ENCODE measurements at places on chromosomes 7 and 10.

DNA sequence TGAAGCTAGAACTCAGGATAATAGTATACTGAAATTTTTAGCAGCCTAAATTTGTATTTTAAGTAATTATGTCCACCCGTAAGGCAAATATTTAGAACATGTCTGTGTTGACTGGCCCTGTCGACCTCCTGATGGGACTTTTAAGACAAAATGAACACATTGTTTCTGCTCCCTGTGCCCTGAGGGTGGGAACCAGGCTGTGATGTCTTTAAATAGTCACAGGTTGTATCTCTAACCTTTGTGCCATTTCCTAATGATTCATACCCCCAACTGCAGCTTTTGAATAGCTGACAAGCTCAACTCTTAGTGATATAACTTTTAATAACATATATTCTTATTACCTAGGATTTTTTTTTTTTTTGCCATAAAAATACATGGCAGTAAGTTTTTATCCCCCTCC, 494.9 kb upstream of the AKR1E2 start:
- DNase-seq = no peak

GRCh38 chr10:47348138-47348651, at the start of gene RBP3:
RBP3 (plus strand) TSS chr10:47348363; CDS start chr10:47348485, 122 bp downstream.
- no peak for DNase-seq

GRCh38 chr10:129730272-129730992, 233.6 kb downstream of the EBF3 start:
- DNase-seq = no peak

GRCh38 chr7:106260136-106260561, 24.6 kb downstream of the NAMPT start:
- no peak for DNase-seq

DNA sequence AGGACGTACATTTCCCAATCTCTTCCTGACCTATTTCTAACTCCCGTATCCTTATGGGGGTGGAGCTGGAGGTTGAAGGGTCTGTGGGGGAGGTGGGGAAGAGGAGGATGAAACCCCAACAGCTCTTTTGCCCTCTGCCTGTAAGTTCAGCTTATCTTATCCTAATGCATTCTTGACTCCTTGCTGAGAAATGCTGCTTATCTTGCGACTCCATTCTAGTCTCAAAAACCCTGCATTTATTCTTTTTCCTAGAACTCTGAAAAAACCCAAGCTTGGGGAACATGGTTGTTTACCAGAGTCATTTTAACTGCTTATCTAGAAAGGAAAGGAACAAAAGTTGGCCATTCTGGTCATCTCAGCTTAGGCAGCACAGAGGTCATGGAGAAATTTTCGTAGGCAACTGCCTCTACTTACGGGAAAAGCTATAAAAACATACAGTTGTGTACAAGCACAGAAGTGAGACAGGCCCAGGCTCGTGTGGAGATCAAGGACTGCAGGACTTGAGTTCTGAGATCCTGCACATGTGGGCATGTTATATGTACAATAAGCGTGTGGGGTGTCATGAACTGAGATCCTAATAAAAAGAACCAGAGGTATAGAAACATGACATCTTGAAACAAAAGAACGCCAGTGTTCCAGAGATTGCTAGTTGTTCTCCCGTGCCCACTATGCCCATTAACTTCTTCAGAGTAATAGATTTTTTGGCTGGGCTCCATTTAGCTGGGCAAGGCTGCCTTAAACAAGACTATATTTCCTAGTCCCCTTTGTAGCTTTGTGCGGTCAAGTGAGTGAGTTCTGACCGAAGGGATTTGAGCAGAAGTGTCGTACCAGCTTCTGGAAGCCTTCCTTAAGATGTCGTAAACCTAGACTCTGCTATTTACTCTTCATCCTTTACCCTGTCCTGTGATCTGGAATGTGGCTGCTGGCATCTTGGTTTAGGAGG, 9.6 kb downstream of the INMT start:
- no peak for DNase-seq

DNA sequence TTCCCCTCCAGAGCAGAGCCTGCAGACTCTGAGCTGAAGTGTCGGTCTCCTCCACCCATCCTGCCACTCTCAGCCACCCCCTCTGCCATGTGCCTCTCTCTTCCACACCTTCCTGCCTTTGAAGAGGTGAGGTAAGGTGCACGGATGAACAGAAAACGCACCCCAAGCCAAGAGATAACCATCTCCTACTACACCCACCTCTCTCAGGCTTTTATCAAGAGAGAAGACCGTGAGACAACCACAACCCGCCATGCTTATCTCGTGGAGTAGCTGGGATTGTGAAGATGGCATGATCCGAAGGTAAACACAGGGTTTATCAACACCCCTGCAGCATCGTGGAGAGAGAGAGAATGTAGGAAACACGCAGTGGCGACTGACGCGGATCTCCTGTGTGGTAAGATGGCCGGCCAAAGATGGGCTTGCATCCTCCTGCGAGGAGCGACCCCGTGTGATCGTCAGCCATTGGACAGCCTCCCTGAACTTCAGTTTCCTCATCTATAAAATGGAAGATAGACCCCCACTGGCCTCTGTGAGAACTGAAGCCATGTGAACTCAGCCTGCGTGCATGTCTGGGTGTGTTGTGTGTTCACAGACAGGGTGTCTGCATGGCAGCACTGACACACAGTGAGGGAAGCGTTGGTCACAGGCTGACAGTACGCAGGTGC, 219.0 kb downstream of the DIP2C start:
- no peak for DNase-seq

Measured in renal cortex interstitium (tissue), 15 donors.